Stomach (tissue), 19 donors: ENCODE measurements at places on chromosomes 7 and 10. TPM values are rescaled to one million over a fixed set of nuclear protein-coding genes. Genes with fewer than 3 reads are reported as not detected.

The ELMO1 gene
- 16.1 TPM for total RNA-seq

The LHFPL3 gene
- total RNA-seq: not detected

The FFAR4 gene
- 0.18 TPM for total RNA-seq

The PAPSS2 gene
- 1.3 TPM for total RNA-seq

The VWDE gene
- total RNA-seq: 1.4 TPM

- H3K27ac ChIP-seq: peak overlapping the region; percentile 26
- peak; percentile 53 for DNase-seq
- H3K4me3 ChIP-seq: no peak overlapping the region
- peaks cover 10% of the 10 kb centered on the region for H3K4me1 ChIP-seq
- no peaks in the 10 kb centered on the region for H3K36me3 ChIP-seq
- H3K27me3 ChIP-seq: no peaks in the 10 kb centered on the region
Observed at GRCh38 chr10:43846187-43846680, 197.6 kb upstream of the ZNF32 start.

DNA sequence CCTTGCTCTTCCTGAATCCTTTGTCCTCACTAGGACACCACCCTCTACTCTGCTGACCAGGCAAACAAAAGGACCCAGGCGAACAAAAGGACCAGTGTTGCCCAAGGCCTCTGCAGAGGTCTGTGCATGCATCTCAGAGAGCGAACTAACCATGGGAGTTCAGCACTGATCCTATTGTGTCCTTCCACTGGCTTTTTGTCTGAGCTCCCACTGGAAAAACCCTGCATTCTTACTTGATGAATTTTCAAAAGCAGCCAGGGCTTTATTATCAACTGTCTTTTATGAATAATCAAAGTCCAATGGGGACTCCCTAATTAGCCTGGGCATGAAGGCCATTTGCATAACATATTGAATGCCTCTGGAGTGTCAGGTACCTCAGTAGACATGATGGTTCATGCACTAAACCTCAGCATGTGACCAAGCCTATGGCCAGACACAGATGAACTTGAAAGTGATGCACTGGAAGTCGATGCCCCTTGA lies 140.6 kb downstream of the KCNMA1 start:
- H3K4me1 ChIP-seq: peaks cover 22% of the 10 kb centered on the region
- no peaks in the 10 kb centered on the region for H3K36me3 ChIP-seq
- no peak for DNase-seq
- no peak overlapping the region for H3K4me3 ChIP-seq
- H3K27ac ChIP-seq: peak overlapping the region; percentile 67
- H3K27me3 ChIP-seq: no peaks in the 10 kb centered on the region

GRCh38 chr10:122560279-122560804 lies at the start of gene DMBT1:
TSS of gene DMBT1 (plus strand) at chr10:122560754. CDS start at chr10:122560771, 17 bp downstream.
- no peak for DNase-seq
- H3K4me1 ChIP-seq: no peaks in the 10 kb centered on the region
- no peak within 1 kb of the TSS for H3K27ac ChIP-seq
- H3K4me3 ChIP-seq: no peak within 1 kb of the TSS
- H3K27me3 ChIP-seq: peaks cover 6% of the 10 kb centered on the region

GRCh38 chr10:5546891-5547680 lies 22.3 kb downstream of the CALML3 start:
- no peaks in the 10 kb centered on the region for H3K27me3 ChIP-seq
- no peak overlapping the region for H3K4me3 ChIP-seq

- H3K27ac ChIP-seq: no peak overlapping the region
- no peak overlapping the region for H3K4me3 ChIP-seq
- no peaks in the 10 kb centered on the region for H3K27me3 ChIP-seq
- H3K4me1 ChIP-seq: no peaks in the 10 kb centered on the region
Observed at GRCh38 chr10:24114556-24114955, 94.4 kb upstream of the KIAA1217 start.

- no peak for DNase-seq
- H3K27ac ChIP-seq: no peak overlapping the region
- no peak overlapping the region for H3K4me3 ChIP-seq
- H3K27me3 ChIP-seq: no peaks in the 10 kb centered on the region
Observed at GRCh38 chr10:17662193-17663138, 18.5 kb downstream of the STAM start.

DNA sequence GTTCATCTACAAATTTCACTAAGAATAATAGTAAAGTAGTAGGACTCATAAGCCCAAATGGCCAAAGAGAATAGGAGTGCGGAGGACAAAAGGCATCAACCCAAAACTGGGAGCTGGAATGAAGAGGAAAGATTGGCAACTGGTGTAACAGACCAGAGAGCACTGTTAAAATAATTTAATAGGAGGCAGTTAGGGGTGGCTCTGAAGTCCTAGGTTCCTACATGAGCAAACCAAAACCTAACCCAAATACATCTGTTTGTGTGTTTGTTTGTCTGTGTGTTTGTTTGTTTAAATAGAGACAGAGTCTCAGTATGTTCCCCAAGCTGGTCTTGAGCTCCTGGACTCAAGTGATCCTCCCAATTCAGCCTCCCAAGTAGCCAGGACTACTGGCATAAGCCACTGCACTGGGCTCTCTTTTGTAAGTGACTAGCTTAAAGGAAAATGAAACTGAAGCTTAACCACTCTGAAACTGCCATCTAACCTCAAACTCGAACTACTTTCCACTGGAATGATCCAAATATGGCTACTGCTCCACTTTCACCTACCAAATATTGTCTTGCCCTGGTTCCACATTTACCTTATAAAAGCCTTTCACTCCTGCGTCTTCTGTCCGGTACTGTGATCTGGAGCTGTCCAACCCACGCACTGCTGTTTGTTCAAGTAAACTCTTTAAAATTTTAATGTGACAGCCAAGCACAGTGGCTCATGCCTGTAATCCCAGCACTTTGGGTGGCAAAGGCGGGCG lies 94.9 kb downstream of the AKR1D1 start:
- no peaks in the 10 kb centered on the region for H3K4me1 ChIP-seq
- H3K36me3 ChIP-seq: no peaks in the 10 kb centered on the region
- H3K27ac ChIP-seq: no peak overlapping the region
- no peaks in the 10 kb centered on the region for H3K27me3 ChIP-seq
- no peak for DNase-seq

DNA sequence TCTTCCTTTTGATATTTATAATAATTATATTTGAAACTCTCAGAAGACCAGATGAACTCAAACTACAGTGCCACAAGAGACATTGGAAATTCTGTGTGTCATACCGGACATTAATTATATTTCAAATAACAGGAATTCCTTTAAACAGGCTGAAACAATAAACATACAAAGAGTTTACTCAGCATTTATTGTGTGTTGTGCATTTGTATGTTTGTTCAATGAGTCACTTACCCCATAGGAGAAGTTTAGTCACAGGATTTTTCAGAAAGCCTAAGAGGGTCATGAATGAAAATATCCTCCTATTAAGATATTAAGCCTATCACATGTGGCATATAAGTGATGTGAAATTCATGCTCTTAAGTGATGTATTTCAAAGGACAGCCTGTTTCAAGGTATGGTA lies 566.8 kb downstream of the CNTNAP2 start:
- no peak overlapping the region for H3K27ac ChIP-seq
- no peak for DNase-seq
- no peaks in the 10 kb centered on the region for H3K36me3 ChIP-seq

DNA sequence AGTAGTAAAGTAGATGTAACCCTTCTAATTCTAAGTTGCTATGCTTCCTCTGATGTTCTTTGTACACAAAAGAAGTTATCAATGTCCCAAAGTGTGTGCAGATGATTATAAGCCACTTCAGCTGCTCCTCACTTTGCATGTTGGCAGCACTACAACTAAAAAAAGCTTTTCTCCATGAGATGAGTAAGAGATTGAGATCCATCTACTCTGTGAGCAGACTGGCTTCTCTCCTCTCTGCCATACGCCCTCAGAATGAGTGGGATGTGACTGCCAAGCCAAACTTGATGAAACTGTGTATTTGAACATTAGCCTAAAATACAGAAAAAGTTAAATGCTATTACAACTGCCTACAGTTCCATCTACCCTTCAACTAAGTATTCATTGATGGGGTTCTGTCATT lies 102.9 kb upstream of the ETV1 start:
- H3K4me1 ChIP-seq: no peaks in the 10 kb centered on the region
- H3K36me3 ChIP-seq: no peaks in the 10 kb centered on the region
- no peaks in the 10 kb centered on the region for H3K27me3 ChIP-seq

- H3K4me1 ChIP-seq: no peaks in the 10 kb centered on the region
- H3K36me3 ChIP-seq: no peaks in the 10 kb centered on the region
- H3K4me3 ChIP-seq: no peak overlapping the region
- no peak for DNase-seq
- H3K27ac ChIP-seq: no peak overlapping the region
- peaks cover 25% of the 10 kb centered on the region for H3K27me3 ChIP-seq
Observed at GRCh38 chr7:148395352-148395811, 195.2 kb upstream of the C7orf33 start.

- H3K27ac ChIP-seq: no peak overlapping the region
- peak; percentile 19 for DNase-seq
- no peaks in the 10 kb centered on the region for H3K27me3 ChIP-seq
- H3K4me1 ChIP-seq: no peaks in the 10 kb centered on the region
Observed at GRCh38 chr7:32658034-32658433, 162.7 kb downstream of the AVL9 start.

DNA sequence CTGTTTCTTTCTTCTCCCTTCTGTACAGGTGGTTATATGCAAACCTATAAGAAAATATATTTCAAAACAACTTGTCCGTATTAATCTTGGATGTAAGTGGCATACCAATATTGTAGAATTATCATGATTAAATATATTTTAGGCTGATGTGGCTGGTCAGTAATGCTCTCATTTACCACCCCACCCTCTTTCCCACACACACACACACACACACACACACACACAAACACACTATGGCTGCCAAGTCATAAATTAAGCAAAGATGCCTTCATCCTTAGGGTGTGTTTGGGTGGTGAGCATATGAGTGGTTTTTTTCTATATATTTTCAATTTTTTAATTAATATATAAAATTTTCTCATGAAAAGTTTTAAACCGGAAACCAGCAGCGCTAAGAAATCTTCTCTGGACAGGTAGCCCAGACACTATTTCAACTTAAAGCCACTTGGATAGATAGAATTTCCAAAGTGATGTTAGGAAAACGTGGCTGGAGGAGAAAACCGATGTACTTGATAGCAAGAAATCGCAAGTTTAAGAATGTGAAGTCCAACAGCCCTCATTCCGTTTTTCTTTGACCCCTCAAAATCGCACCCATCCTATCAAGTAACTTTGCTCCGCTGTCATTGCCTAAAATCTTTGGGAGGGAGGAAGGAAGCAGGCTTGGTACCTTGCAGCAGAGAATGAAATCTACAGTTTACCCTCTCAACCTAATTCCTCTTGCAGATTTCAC lies 171.7 kb downstream of the FAM107B start:
- no peaks in the 10 kb centered on the region for H3K27me3 ChIP-seq
- DNase-seq: no peak
- peak overlapping the region; percentile 80 for H3K27ac ChIP-seq
- peaks cover 5% of the 10 kb centered on the region for H3K36me3 ChIP-seq

GRCh38 chr7:73817121-73817520 lies 13.7 kb upstream of the CLDN4 start:
- H3K4me1 ChIP-seq: no peaks in the 10 kb centered on the region
- H3K27ac ChIP-seq: no peak overlapping the region
- H3K27me3 ChIP-seq: no peaks in the 10 kb centered on the region
- no peak overlapping the region for H3K4me3 ChIP-seq

DNA sequence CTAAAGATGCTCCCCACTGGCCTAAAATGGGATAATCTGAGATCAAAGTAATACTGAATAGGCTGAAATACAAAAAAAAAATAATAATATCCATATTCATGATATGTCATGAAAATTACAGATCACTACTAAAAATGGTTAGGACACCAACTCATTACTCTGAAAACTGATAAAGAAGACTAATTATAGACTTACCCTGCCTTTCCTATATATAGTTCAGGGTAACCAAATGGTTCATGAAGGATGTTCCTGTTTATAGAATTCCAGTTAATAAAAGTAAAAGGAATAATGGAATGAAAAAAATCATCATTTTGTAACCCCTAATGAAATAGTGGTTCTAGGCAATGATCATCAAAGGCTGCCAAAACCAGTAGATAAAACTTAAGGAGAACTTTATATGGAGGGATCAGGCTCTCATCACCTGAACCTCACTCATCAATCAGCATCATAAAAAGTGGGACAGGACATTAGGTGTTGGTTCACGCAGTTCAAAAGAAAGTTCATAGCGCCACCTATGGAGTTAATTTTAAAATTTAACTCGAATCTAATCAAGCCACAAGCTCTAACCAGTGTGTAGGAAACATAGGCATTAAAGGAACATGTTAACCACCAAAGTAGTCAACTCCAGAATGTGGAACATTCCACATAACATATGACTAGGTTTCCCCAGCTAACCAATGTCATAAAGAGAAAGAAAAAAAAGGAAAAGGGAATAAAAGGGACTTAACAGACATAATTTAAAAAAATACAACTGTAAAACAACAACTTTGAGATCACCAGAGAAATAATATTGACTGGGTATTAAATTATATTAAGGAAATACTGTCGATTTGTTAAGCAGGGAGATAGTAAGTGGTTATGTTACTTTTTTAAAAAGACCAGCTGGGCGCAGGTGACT lies 35.7 kb downstream of the P4HA1 start:
- H3K27me3 ChIP-seq: no peaks in the 10 kb centered on the region
- H3K27ac ChIP-seq: no peak overlapping the region
- H3K36me3 ChIP-seq: peaks cover 74% of the 10 kb centered on the region
- DNase-seq: no peak
- peaks cover 15% of the 10 kb centered on the region for H3K4me1 ChIP-seq
- no peak overlapping the region for H3K4me3 ChIP-seq

DNA sequence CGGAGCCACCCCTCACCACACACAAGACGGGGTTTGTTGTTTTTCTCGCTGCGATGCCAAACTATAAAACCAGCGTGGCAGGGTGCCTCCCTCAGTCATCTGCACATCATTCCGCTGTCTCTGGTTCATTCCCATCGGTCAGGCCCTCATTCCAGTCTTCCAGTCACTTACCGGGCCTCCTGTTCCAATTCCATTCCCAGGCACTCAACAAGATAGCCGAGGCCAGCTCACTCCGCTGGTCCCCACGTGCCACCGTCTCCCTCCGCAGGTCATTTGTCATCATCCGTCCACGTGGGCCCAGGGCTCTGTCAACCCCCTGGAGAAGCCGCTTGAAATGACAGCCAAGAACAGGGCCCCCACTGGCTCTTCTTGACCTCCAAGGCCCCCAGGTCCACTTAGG lies 6.1 kb upstream of the TMEM184A start:
- no peak overlapping the region for H3K4me3 ChIP-seq
- peaks cover 44% of the 10 kb centered on the region for H3K4me1 ChIP-seq
- no peak overlapping the region for H3K27ac ChIP-seq
- no peaks in the 10 kb centered on the region for H3K27me3 ChIP-seq
